NCI-H345 (cell line): ENCODE measurements at places on chromosomes 1 and 21.
A peak's percentile ranks its signal among the peaks of the same experiment; 100 is the strongest.

- DNase-seq: no peak
These were observed 32.6 kb upstream of the FMO2 start for GRCh38 chr1:171152549-171152948.

- DNase-seq: no peak
These were observed 29.3 kb downstream of the MACO1 start for GRCh38 chr1:25460020-25460419.

GRCh38 chr1:204975568-204976235, 67.3 kb upstream of the CNTN2 start:
- peak; percentile 14 for DNase-seq

- peak; percentile 96 for DNase-seq
These were observed 2.4 kb downstream of the RUSC1 start for GRCh38 chr1:155322953-155323728.

DNA sequence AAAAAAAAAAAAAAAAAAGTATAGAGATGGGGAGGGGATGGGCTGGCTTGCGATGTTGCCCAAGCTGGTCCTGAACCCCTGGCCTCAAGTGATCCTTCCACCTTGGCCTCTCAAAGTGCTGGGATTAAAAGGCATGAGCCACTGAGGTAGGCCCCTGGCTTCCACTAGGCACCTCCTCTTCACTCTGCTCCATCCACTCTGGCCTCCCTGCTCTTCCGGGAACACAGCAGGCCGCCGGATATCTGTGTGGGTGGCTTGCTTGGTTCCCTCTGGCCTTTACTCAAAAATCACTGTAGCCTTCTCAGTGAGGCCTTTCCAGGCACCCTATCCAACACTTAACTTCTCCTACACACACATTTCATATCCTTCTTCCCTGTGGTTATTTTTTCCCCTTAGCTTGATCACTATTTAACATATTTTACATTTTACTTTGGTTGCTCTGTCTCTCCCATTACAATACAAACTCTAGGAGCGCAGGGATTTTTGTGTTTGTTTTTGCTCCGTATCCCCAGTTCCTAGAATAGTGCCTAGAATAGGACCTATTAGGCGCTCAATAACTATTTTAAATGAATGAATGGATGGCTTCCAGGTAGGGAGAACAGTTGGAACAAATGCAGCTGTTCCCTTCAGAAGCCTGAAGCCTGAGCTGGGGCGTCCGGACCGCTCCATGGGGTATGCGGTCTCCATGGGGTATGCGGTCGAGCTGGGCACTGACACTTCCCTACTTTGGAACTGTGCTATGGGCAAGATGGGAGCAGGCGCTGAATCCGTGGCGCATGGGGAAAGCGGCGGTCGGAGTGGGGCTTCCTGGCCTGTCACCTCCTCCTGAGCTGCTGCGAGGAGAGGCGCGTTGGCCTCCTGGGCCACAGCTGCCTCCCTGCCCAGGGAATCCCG, 46.7 kb downstream of the H3-3A start:
- DNase-seq: no peak

GRCh38 chr1:25634896-25635295, 18.3 kb downstream of the MAN1C1 start:
- no peak for DNase-seq

DNA sequence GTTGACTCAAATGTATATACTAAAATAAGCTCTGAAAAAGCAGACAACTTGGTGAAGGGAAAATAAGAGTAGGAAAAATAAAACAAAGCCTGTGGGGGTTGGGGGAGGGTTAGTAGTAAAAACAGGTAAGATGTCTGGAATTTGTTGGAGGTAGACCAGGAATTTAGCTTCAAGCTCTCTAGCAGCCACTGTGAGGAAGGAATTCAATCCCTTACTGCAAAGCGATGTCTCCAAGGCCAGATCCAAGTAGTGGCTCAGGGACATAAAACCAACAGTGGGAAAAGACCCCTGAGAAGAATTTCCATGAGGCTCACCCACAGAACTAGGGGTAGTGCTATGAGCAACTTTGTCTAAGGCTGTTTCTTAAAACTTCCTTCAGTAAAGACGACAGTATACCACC, 7.8 kb downstream of the ANGPTL7 start:
- no peak for DNase-seq
